ENCODE measurements at places on chromosomes 4 and X. TPM values are rescaled to one million over a fixed set of nuclear protein-coding genes. Genes with fewer than 3 reads are reported as not detected.

- DNase-seq: no peak
Observed at GRCh38 chr4:140799686-140800225, 43.6 kb upstream of the TBC1D9 start.

SSX1 gene
- not detected for total RNA-seq

GRCh38 chr4:147479376-147479775 lies 1.5 kb upstream of the EDNRA start:
- no peak for DNase-seq

MAGEA1 gene
- not detected for total RNA-seq

NEXMIF gene
- total RNA-seq: not detected

All from fibroblast of the aortic adventitia (primary cell).